ENCODE measurements at places on chromosomes 16 and 17.

GRCh38 chr17:16288860-16289571 lies 64.3 kb downstream of the CENPV start:
- DNase-seq: no peak

- no peak for DNase-seq
Observed at GRCh38 chr17:80173126-80173525, 3.3 kb downstream of the CARD14 start.

DNA sequence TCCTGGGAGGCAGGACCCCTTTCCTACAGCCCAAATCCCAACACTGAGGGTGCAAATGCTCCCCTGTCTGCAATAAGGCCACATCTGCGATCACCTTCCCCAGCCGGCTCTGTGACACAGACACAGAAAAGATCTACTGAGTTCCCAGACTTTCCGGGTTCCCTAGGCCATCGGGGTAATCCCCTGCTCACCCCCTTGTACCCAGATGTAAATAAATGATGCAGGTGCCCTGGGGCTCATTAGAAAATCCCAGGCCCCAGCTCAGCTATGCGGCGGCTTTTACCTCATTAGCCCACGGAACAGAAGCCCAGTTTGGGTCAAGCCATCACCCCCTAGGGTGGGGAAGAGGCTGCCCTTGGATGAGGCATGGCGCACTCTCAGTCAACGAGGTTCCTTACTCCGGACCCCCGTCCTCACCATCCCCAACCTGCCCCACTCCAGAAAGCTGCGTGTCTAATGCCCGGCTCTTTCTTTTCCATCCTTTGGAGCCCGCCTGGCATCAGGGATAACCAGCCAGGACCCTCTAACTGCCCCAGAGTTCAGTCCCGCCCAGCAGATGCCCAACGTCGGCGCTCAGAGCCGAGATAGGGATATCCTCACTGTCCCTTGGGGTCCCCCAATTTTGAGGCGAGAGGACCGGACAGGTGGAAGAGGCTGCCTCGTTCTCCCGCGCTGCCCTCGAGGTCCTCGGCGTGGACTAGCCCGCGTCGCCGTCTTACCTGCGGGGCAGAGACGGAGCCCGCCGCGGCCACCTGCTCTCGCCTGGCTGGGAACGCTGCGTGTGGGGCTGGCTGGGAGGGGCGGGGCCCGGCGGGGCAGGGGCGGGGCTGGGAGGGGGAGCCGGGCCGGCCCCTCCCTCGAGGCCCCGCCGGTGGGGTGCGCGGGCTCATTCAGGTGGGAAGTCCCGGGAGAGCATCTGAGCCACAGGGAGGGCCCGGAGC lies at the start of gene ZNF385C:
Gene ZNF385C, minus strand, starts transcription at position 783 of the 941 bp plus-strand sequence. CDS start 35,417 bp downstream, outside the sequence.
- no peak for DNase-seq

DNA sequence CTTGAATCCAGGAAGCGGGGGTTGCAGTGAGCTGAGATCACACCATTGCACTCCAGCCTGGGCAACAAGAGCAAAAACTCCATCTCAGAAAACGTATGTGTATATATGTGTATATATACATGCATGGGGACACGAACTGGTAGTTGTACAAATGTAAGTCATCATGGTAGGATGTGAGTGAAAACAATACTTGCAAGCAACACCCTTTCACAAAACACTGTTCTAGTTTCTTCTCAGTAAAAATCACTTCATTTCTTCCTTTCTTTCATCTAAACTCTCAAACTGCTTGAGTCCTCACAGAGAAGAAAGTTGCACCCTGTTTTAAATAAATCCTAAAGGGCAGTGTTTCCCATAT lies 51.8 kb downstream of the METTL16 start:
- no peak for DNase-seq

GRCh38 chr17:43986225-43986981 lies 18.0 kb upstream of the NAGS start:
- DNase-seq: no peak

DNA sequence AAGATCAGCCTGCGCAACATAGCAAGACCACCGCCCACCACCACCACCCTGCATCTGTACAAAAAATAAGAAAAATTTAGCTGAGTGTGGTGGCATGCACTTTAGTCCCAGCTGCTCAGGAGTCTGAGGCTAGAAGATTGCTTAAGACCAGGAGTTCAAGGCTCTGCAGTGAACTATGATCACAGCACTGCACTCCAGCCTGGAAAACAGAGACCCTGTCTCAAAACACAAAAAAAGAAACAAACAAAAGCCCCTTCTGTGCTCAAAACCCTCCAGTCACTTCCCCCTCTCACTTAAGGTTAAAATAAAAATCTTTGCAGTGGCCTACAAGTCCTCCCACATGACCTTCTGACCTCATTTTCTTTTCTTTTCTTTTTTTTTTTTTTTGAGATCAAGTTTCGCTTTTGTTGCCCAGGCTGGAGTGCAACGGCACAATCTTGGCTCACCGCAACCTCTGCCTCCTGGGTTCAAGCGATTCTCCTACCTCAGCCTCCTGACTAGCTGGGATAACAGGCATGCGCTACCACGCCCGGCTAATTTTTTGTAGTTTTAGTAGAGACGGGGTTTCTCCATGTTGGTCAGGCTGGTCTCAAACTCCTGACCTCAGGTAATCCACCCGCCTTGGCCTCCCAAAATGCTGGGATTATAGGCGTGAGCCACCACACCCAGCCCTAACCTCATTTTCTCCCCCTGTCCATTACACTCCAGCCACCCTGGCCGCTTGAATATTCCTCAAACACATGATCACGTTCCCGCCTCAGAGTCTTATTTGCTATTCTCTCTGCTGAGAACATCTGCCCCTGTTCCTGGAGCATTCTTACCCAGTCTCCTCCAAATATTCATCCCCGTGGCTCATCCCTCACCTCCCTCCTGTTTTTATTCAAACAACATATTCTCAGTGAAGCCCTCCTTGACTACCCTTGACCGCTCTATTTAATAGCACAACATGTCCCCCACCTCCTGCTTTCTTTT lies 126.6 kb upstream of the MED13 start:
- no peak for DNase-seq

GRCh38 chr17:14904386-14904785 lies 360.7 kb downstream of the PMP22 start:
- DNase-seq: no peak

- DNase-seq: no peak
Observed at GRCh38 chr16:85335584-85336491, 223.6 kb upstream of the CIBAR2 start.

- no peak for DNase-seq
Observed at GRCh38 chr16:6558126-6558525, 774.5 kb upstream of the RBFOX1 start.

DNA sequence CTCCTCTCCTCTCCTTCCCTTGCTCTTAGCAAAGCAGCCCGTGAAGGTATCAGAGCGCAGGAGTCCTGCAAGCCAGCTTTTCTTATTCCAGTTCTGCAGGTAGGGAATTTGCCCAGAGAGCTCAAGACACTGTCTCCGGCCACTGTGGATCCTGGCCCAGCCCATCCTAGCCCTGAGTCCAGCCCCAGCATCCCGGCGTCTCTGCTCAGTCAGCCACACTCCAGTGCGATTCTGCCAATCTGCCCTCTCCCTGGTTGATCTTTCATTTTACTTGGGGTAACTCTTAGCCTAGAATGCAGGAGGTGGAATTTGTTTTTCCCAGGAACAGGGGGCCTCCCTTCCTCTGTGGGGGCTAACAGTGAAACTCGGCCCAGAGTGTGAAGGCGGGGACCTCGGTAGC lies 176.9 kb upstream of the GSE1 start:
- DNase-seq: no peak

- DNase-seq: peak; percentile 63
Observed at GRCh38 chr17:47205419-47205963, 3.7 kb upstream of the MYL4 start.

DNA sequence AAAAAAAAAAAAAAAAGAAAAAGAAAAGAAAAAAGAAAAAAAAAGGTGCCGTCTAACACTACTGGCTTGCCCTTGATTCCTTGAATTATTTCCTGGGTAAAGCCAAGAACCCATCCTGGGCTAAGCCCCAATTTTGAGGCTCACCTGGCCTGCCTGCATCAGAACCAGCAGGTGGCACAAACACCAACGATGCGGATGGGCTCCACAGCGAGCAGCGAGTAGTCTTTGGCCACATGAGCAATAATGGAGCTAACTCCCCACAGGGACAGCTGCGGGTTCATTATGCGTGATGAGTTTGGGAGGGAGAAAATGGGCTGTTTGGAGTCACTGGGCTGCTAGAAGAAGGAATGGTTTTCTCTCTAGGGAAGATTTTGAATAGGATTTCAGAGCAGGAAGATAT lies 91.1 kb downstream of the ASIC2 start:
- no peak for DNase-seq

DNA sequence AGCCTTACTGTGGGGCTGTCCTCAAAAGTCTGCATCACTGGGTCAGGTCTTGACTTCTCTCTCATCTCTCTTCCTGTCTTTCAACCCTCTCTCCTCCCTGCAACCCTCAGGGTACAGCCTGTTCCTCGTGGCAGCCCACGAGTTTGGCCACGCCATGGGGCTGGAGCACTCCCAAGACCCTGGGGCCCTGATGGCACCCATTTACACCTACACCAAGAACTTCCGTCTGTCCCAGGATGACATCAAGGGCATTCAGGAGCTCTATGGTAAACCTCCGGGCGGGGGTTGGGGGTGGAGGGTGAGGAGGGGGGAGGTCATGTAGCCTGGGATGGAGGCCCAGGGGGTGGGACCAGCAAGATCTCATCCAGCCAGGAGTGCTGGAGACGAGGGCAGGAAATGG lies 12.7 kb downstream of the MMP2 start:
- DNase-seq: no peak

GRCh38 chr16:752007-752312 lies 8.6 kb upstream of the MSLN start:
- DNase-seq: no peak

DNA sequence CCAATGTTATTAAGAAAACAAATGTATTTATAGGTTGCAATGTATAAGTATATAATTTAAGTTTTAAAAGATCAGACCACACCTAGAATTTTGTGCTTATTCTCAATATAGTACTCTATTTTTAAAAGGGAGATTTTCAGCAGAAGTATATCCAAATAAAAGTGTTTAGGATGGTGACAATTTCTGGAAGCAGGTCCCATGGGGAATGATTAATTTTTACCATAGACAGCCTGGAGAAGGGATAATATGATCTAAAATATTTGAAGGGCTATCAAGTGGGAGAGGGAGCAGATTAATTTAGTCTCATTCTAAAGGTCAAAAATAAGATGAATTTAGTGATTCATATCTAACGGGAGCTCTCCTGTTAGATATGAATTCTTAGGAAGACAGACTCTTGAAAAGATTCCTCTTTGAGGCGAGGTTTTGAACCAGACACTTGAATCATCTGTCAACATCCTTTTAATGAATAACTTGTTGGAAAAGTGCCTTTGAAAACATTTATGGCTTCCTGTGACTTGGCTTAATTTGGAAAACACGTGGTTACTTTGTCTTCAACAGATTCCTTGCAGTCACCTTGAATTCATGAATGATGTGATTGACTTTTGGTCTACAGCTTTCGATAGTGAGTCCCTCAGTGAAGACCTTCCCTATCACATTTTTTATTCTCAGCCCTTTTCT lies 29.3 kb upstream of the SMIM36 start:
- no peak for DNase-seq

DNA sequence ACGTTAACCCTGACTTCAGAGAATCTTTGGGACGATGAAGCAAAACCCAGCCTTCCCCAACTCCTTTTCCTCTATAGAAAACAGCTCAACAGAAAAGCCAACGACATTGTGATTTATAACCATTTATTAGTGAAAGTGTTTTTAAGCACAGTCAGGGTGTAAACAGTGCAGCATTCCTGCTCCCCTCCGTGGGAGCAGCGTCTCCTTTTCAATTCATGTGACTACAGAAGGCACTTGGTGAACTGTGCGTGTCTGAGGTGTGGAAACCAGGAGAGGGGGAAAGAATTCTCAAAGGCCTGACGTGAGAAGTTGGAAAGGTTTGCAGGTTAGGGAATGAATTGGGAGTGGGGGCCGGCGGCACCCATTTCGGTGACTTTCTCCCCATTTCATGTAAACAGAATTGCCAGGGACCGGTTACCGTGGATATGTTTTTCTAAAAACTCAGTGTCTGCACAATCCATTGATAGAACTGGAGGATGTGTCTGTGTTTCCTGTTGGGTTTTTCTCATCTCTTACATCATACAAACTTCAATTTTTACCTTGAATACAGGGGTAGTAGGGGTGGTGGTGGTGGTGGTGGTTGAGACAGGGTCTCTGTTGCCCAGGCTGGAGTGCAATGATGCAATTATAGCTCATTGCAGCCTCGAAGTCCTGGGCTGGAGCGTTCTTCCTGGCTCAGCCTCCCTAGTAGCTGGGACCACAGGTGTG lies 53.1 kb downstream of the NDE1 start:
- no peak for DNase-seq

GRCh38 chr17:48925251-48925990 lies 17.2 kb downstream of the UBE2Z start:
- DNase-seq: no peak

- no peak for DNase-seq
Observed at GRCh38 chr17:16352303-16352666, 984 bp downstream of the CENPV start.

GRCh38 chr17:55167024-55167725 lies 97.6 kb upstream of the HLF start:
- no peak for DNase-seq

DNA sequence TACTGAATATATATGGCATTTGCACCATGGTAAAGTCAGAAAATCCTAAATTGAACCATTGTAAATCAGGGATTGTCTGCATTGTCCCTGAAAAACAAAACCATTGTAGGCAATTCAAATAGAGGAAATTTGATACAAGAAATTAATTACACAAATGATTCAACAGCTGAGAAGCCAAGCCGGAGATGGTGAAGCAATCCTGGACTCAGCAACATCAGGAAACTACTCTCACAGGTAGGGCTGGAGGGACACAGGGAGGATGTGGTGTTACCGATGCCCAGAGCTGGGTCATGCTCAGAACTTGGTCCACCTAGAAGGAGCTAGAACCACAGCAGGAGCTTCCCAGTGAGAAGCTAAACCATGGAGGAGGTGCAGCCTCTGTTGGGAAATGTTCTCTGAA lies 18.5 kb upstream of the SCNN1B start:
- DNase-seq: no peak

- DNase-seq: no peak
Observed at GRCh38 chr17:79666111-79666510, 55.3 kb upstream of the RBFOX3 start.

GRCh38 chr17:80603396-80603795 lies 58.8 kb downstream of the RPTOR start:
- DNase-seq: no peak

- no peak for DNase-seq
Observed at GRCh38 chr17:48151220-48151619, 43.7 kb downstream of the SNX11 start.

GRCh38 chr17:31609331-31609730 lies 217.9 kb downstream of the RAB11FIP4 start:
- no peak for DNase-seq
